ENCODE measurements at places on chromosomes 3 and 15. TPM values are rescaled to one million over a fixed set of nuclear protein-coding genes. Genes with fewer than 3 reads are reported as not detected.

The CAMKV gene
- not detected for total RNA-seq

The ZBED2 gene
- not detected for total RNA-seq

The GOLGA6L9 gene
- total RNA-seq = 1.3 TPM

The NEK10 gene
- 1.9 TPM for total RNA-seq

The ANKDD1A gene
- 3.9 TPM for total RNA-seq

The SPATA12 gene
- total RNA-seq = not detected

The CHRD gene
- 1.7 TPM for total RNA-seq

The TMPRSS7 gene
- total RNA-seq = not detected

DNA sequence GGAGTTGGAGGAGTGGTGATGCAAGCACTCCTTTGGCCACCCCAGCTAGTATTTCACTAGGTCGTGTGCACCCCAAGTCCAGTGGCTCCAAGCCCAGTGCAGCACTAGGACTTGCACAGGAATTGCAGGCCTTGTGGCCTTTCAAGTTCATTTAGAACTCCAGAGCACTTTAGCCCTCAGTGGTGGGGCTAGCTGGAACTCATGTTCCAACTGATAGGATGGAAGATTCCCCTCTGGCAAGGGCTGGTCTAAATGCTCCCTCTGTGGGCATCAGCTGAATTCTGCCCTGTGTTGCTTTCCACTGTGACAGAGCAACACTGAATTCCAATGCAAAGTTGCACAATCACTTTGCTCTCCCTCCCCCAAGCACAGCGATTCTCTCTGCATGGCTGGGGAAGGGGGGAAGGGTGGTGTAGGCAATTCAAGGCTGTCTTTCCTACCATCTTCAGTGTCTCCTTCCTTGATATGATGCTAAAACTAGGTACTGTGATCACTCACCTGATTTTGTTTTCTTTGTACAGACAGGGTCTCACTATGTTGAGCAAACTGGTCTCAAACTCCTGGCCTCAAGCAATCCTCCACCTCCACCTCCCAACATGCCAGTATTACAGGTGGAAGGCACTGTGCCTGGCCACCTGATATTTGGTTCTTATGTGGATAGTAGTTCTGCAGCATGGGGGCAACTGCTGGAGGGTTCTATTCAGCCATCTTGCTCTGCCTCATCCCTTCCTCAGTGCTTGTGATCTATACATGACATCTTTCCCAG, 10.3 kb downstream of the USF3 start:
- DNase-seq = peak; percentile 78

DNA sequence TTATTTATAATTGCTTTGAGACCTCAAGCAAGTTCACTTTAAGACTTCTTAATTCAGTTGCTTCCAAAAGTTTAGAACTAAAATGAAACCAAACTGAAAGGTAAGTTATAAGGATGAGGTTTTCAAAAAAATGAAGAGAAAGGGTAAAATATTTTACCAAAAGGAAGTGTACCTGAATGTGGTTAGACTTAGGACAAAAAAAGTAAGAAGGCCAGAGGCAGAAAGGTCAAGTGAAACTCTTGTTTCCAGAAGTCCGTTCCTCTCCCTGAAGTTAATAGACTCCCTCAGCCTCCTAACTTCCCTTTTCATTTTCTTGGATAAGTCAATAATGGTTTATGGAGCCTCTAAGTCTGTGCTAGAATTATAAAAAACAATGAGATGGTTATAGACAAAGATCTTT, 16.6 kb downstream of the BTLA start:
- no peak for DNase-seq

DNA sequence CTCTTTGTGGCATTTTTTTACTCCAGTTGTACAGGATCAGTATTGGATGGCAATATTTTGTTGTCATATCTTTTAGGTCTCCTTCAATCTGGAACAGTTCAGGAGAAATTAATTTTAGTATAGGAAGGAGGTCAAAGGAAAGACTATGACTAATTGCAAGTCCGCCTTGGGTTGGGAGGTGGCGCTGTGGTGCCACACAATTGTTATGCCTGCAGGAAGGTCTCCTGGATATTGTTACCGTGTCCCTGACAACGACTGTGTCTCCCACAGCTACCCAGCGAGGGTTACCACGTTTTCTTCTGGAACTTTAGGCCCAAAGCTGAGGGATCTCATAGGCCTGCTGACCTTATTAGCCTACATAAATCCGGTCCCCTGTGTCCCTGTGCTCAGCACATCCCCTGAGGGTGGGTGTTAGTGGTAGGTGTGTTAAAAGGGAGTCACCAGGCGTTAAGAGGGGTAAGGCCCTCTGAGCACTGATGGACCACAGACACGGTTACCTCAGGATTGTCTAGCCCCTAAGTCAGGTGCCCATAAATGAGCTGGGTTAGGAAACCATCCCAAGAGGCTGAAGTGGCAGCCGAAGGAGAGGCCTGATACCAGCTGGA, 31.5 kb downstream of the KCNAB1 start:
- peak; percentile 66 for DNase-seq

GRCh38 chr3:112327371-112327951, 5.5 kb upstream of the CD200 start:
- DNase-seq = peak; percentile 71
